GM12892 (cell line): ENCODE measurements at places on chromosomes 13 and 19.

GRCh38 chr13:38697197-38697596, 10.3 kb downstream of the FREM2 start:
- no peak for DNase-seq

DNA sequence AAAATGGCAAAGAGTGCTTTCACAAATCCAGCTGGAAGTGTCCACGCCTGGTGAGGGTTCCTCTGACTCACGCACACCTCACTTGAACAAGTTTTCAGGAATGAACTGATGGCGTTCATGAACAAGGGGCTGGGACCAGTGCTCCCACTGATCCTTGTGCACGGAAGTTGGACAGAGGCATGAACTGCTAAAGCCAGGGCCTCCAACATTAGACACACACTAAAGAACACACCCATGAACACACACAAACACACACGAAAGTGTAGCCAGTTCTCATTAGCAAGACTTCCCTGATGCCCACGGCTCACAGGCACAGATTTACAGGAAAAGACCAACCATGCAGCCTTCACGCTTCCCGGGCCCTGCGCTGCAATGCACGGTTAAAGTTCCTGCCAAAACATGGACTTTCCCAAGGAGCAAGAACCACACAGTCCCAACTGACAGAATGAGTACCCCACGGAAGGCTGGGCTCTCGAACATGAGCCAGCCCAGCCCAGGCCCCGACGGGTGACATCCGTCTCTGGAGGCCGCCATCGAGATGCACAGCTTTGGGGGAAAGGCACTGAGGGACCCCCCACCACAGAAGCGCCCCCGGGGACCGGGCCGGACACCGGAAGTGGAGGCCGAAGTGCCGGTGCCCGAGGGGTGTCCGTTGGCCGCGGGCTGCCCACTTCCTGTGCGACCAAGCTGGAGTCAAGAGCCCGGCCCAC, 808 bp downstream of the DNMT1 start:
- DNase-seq: peak; percentile 38

GRCh38 chr13:95391362-95391761, 90.1 kb upstream of the ABCC4 start:
- DNase-seq: no peak

- DNase-seq: no peak
Observed at GRCh38 chr13:74272826-74273225, 138.6 kb upstream of the KLF12 start.

- DNase-seq: no peak
Observed at GRCh38 chr13:59880468-59880867, 283.3 kb downstream of the DIAPH3 start.

GRCh38 chr19:35216833-35217648, 11.5 kb downstream of the FAM187B start:
- no peak for DNase-seq

DNA sequence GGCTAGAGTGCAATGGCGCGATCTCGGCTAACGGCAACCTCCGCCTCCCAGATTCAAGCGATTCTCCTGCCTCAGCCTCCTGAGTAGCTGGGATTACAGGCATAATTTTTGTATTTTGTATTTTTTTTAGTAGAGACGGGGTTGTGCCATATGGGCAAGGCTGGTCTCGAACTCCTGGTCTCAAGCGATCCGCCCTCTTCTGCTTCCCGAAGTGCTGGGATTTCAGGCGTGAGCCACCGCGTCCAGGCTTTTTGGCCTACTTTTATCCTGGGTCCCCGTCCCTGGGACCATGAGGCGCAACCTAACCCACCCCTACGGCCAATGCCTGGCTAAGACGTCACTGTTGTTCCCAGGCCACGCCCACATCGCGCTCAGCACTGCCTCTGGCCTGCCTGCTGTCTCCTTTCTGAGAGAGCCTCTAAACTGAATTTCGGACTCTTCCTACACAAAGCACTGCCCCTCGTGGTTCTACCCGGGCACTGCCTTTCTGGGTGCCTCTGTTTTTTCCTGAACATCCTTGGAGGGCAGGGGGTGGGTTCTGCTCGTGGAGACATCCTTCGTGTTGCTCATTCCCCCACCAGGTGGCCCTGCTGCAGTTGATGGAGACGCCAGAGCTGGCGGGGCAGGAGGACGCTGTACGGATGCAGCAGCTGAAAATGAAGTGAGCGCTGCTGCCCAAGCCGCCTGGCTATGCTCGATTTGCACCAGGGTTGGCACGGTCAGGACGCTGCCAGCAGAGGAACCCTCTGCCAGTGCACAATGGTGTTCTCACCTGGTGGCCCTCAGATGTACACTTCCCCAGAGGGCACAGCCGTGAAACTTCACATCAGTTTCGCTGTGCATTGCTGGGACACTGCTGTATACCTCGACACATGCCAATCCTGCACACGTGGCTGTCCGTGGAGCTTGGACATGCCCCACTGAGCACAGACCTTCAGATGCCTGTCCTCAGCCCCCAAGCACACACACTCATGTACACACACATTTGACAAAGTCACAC, 2.0 kb downstream of the REX1BD start:
- no peak for DNase-seq

- no peak for DNase-seq
Observed at GRCh38 chr19:34181111-34181864, 9.0 kb downstream of the LSM14A start.

DNA sequence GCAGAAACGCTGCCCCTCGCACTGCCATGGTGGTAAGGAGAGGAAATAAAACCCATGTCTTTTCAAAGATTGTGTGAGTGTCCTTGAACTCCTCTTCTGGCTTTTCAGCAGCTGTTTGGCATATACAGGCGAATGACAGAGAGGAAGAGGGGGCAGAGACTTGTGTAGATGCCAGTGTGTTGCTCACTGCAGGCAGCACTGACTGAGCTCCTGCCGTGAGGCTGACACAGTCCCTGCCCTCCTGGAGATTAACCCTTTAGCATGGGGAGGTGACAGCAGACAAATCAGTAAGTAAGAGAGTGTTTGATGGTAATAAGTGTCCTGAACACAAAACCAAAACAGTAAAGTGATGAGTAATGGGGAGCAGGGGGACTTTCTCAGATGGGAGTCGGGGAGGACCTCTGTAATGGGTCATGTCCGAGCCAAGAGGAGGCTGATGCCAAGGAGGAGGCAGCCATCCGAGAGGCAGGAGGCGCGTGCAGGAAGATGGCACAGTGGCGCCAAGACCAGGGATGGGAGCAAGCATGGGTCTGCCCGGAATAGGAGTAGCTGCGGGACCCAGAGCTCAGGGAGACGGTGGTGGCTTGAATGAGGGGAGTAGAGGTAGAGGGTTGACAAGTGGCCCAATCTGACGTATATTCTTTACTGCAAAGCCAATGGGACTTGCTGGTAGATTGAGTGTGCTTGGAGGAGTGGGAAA, 182.2 kb downstream of the FOXO1 start:
- no peak for DNase-seq

GRCh38 chr19:51503286-51503817, 1.8 kb upstream of the SIGLEC12 start:
- DNase-seq: no peak

DNA sequence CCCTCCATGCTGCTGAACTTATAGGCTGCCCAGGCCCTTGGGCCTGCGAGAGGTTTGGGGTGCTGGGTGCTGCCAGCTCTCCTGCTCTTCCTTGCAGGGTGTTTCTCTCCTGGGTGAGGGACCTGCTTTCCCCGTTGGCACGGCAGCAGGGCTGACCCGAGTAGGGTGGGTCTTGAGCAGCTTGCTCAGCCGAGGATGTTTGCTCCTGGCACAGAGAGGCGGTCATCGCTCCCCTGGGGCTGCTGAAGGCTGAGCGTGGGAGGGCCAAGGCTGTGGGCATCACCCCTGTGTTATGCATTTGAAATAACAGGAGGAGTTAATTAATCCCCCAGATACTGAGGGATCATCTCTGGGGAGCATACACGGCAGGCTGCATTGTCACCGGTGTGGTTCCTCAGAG, 5.3 kb downstream of the KCTD15 start:
- DNase-seq: no peak

DNA sequence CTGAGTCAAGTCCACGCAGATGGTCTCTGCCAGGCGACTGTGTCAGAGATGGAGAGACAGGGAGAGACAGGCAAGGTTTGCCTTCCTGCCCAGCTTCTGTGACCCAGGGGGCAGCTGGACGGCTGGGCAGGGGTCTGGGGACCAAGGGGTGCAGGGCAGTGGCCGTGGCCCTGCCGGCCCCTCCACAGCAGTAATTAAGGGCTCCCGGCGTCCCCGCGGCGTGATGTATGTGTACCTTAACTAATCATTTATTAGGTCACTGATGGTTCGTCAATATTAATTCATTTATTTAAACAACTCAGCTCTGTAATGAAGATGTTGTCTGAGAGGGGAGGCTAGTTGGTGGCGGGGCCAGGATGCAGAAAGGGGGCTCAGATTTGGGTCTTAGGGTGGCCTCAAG, 28.6 kb upstream of the TCF3 start:
- no peak for DNase-seq

DNA sequence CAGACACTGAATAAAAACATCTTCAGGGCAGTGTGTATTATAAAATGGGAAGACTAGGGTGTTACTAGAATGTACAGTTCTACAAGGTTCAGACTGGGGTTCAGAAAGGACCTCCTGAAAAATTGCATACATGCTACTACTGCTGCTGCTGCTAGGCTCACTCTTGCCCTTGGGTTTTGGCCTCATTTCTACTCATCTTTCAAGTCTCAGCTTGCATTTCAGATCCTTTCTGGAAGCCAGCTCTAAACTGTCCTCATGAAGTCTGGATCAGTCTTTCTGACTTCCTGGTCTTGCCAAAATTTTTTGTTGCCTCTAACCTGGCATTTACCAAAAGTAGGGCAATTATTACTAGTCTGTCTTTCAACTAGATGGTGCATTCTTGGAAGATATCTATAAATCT, 393.3 kb downstream of the DIAPH3 start:
- DNase-seq: no peak

DNA sequence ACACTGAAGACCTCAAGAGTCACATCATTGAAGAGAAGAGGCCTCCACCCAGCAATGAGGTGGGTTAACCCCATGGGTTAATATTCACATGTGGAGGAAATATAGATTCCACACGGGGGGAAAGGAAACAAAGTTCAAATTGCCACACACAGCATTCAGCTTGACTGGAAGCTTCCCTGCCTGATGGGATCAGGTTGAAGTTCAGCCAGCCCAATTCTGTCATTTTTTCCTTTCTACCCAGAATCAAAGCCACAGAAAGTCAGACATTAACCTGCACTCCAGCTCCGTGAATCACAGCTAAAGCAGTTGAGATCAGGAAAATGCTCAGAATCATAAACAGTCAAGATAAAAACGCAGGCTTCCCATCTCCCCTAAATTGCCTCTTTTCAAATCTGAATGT, 208.7 kb upstream of the OBI1 start:
- no peak for DNase-seq

GRCh38 chr13:87259479-87260083, 411.6 kb upstream of the SLITRK5 start:
- DNase-seq: no peak

DNA sequence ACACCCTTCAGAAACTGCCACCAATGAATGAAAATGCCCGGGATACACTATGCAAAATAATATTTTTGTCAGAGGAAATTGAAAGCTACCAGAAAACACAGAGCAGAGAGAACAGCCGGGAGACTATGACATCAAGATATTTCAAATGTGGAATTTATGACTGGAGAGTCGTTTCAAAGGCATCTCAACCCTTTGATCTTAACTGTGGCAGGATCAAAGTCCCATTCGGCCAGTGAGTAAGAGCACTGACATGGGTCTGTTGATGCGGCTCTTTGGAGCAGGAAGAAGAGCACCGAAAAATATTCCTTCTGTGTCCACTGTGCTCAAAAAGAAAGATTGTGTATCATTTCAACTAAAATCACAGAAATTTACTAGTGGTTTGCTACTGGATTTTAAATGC, 201.9 kb downstream of the RFC3 start:
- DNase-seq: no peak

GRCh38 chr13:50156140-50156539, 140.9 kb downstream of the KCNRG start:
- no peak for DNase-seq

DNA sequence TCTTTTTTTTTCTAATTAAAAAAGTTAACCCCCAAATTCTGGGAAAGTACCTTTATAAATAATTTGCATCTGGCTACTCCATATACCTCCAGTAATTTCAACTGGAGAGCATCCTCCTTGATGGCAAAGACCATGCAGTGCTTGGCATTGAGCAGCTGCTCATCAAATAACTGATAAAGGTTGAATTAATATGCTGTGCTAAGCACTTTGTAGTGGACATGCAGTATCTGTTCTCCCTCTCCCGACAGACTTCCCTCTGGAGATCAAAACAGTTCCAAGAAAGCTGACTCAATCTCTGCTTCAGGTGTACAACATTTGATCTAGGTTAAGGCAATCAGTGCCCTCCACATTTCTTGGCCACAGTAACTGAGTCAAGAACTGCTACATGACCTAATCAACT, 3.3 kb downstream of the SPRYD7 start:
- DNase-seq: no peak

- DNase-seq: no peak
Observed at GRCh38 chr13:66994517-66995202, 235.5 kb downstream of the PCDH9 start.

DNA sequence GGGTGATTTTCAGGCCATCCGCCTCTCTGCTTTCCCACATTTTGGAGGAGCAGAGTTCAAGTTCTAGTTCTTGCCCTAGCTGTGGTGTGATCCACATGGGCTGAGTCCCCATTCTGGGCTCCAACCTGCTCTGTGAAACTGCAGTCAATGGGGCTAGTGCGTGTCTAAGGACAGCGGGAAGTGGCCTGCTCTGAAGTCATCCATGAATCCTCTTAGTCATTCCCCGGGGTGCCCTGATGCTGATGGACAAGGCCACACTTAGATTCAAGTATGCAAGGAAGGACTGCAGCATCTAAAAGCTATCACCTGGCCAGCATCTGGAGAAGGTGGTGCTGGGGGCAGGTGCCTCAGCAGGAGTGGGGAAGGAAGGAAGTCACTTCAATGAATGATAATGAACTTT, 94.6 kb downstream of the TSHZ3 start:
- no peak for DNase-seq

- DNase-seq: no peak
Observed at GRCh38 chr19:48967346-48968178, 2.5 kb downstream of the FTL start.

DNA sequence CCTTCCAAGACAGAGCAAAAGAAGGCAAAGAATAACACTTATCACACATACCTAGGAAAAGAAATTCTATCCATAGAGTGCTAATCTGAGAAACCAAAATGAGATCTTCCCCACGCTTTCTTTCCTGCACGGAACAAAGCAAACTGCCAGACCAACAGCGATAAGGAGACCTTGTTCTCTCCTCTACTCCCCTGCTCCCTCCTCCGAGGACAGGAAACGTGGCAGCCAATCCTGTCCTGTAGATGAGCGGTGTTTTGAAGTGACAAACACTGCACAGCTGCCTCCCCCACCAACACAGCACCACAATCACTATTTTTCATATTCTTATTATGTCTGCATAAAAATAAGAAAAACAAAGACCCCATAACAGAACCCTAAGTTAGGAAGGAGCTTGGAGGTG, 113.9 kb upstream of the IRS2 start:
- no peak for DNase-seq

- no peak for DNase-seq
Observed at GRCh38 chr13:111458739-111459138, 138.3 kb downstream of the TEX29 start.

DNA sequence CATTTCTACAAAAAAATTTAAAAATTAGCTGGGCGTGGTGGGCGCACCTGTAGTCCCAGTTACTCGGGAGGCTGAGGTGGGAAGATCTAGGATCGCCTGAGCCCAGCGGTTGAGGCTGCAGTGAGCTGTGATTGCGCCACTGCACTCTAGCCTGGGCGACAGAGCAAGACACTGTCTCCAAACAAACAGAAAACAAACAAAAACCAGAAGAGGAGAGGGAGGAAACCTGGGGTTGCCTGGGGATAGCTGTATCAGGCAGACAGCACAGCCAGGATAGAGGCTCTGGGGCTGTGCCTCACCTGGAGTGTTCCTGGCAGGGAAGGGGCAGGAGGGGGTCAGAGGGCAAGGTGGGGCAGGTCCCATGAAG, 2.6 kb upstream of the POLR2E start:
- no peak for DNase-seq
